ENCODE measurements at places on chromosomes 3 and 15. TPM values are rescaled to one million over a fixed set of nuclear protein-coding genes. Genes with fewer than 3 reads are reported as not detected.

Gene DPPA2
- not detected for total RNA-seq

Gene SLC9A9
- total RNA-seq = 59.9 TPM

Gene GOLGA6B
- not detected for total RNA-seq

Gene TNFSF10
- total RNA-seq = 9.7 TPM

Gene BTD
- total RNA-seq = 32.6 TPM

Gene KCNAB1
- total RNA-seq = 2.8 TPM

Gene C3orf22
- not detected for total RNA-seq

Gene DGKG
- total RNA-seq = 0.87 TPM

Gene CHRNA7
- not detected for total RNA-seq

Gene RASL12
- total RNA-seq = 108 TPM

Gene INSYN1
- total RNA-seq = 0.73 TPM

Gene CCR8
- total RNA-seq = not detected

Gene SPINK8
- not detected for total RNA-seq

Gene GOLGA8J
- total RNA-seq = not detected

Gene MYLK
- 325 TPM for total RNA-seq

Gene TUSC2
- total RNA-seq = 11.2 TPM

Gene SLC28A2
- not detected for total RNA-seq

Gene ROPN1
- not detected for total RNA-seq

Gene IGSF10
- total RNA-seq = 1.3 TPM

Gene SKOR1
- 0.15 TPM for total RNA-seq

Gene ADCY5
- 0.66 TPM for total RNA-seq

Gene PROS1
- total RNA-seq = 25.2 TPM

Gene IL1RAP
- 7.9 TPM for total RNA-seq

Gene ANKUB1
- total RNA-seq = not detected

Gene AHSG
- not detected for total RNA-seq
